ENCODE measurements at places on chromosomes 3 and 15.

DNA sequence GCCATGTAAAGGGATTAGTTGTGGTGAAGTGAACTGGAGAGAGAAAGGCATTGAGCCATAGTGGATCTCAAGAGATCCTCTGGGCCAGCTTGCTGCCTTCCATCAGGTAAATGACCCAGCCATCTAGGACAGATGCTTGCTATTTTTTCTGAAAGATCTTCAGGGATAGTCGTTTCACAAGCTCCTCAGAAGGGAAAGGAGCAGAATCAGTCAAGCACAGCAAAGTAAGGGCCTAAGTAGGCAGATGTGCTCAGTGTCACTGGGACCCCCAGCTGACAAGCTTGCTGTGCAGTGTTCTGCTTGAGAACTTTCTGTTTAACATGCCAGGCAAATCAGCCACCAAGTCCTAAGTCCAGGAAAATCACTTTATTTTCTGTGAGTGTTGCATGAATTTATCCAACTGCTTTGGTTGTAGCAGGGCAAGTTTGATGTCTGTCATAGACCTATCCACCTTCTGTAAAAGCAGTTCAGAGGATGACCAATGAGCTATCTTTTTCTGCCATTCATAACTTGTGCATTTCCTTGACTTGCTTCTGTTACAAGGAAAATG, 319.8 kb downstream of the IL5RA start:
- DNase-seq: no peak

DNA sequence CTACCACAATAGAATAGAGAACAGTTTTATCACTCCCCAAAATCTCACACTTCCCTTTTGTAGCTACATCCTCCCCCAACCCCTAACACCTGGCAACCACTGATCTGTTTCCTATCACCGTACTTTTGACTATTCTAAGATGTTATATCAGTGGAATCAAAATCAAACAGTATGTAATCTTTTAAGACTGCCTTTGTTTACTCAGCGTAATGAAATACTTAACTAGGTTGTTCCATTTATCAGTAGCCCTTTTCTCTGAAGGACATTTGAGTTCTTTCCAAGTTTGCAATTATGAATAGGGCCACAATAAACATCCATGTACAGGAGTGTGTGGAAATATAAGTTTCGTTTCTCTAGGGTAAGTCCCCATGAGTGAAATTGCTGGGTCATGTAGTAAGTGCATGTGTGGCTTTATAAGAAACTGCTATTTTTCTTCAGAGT, 372.3 kb downstream of the SV2B start:
- DNase-seq: no peak

GRCh38 chr3:31352331-31352730, 180.4 kb upstream of the STT3B start:
- no peak for DNase-seq

DNA sequence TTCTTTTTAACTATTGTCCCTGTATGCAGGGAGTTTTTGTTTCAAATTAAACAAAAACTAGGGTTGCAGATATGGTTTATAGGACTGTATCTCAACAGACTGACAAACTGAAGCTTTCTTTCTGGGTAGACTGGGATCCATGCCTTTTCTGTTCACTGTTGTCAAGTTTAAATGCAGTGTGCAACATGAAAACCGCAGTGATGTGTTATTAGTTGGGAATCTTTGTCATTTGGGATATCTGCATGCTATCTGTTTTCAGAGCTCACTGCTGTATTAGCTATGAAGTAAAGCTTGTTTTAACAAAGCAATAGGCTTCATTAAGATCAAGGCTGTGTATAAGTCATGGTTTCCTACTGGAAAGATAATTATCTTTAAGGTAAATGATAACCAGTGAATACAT, 21.4 kb upstream of the MCF2L2 start:
- no peak for DNase-seq

DNA sequence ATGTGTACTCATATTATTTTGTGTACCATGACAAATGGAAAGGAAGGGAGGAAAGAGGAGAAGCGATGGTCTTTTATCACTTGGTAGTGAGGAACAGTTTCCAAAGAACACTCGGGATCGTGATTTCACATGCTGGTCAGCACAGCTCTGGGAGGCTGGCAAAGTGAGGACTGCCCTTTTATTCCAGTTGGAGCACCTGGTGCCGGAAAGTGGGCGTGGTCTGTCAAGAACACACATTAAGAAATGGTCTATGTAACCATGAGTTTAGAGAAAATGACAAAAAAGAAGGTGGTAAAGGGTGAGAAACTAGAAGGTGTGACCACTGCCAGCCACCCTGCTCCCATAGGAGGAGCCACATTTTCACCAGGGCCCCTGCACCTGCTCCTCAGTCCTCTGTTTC, 7.0 kb upstream of the TSEN2 start:
- no peak for DNase-seq

DNA sequence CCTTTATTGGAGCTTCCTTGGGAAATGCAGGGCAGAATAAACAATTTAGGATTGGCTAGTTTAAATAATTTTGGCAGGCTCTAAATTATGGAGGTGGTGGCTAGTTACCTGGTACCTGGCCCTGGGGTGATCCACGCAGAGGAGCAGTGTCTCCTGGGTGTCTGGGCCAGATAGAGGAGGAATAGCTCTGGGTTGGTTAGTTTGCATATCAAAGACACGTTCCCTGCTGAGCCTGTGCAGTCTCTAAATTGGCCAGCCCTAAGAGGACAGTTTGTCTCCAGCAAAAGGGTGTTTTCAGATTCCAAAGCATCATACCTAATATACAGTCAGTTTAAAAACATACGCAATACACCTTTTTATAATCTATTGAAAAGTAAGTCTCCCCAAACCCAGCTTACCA, 333.3 kb upstream of the TPM1 start:
- no peak for DNase-seq

GRCh38 chr3:159829539-159830227, 159.0 kb upstream of the IL12A start:
- no peak for DNase-seq

- no peak for DNase-seq
Observed at GRCh38 chr3:66785191-66785909, 212.8 kb upstream of the KBTBD8 start.

GRCh38 chr15:60162968-60163355, 158.9 kb downstream of the FOXB1 start:
- DNase-seq: no peak

Data from HEK293T (cell line).